ENCODE measurements at places on chromosomes 5 and 9.

GRCh38 chr9:135644631-135645218 lies 5.4 kb upstream of the GLT6D1 start:
- no peak for DNase-seq

DNA sequence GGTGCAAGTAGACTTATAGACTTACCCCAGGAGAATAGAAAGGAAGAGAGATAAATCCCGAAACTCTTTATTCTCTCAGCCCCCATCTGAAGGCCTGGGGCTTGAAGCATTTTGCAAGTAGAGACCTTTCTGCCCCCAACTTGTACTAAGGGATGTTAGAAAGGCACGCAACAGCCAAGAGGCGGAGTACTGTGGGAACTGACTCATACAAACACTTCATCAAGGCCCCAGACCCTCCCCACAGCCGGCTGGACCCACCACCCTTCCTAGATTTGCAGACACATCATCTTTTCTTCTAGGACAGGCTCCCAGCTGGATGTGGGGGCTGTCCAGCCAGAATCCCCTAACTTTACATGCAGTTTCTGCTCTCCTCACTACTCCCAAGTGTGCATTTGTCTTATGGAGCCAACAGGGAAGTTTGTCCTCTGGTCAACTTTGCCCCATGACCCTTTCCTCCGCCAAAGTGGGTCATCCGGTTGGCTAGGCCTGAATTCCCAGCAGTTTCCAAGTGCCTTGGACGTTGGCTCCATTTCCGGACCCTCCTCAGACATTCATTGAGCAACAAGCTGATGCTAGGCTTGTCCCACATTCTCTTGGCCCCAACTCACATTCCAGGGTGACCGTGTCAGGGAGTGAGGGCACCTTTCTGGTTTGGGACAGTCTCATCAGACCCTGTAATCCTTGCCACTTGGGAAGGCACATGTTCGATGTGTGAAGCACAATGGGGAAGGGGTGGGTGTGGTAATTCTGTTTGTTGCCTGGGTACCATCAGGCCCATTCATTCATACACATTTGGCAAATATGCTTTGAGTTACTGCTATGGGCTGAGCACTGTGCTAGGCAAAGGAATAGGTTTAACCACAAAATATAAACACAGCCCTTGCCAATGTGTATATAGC lies 64.6 kb downstream of the ABLIM3 start:
- DNase-seq = no peak

DNA sequence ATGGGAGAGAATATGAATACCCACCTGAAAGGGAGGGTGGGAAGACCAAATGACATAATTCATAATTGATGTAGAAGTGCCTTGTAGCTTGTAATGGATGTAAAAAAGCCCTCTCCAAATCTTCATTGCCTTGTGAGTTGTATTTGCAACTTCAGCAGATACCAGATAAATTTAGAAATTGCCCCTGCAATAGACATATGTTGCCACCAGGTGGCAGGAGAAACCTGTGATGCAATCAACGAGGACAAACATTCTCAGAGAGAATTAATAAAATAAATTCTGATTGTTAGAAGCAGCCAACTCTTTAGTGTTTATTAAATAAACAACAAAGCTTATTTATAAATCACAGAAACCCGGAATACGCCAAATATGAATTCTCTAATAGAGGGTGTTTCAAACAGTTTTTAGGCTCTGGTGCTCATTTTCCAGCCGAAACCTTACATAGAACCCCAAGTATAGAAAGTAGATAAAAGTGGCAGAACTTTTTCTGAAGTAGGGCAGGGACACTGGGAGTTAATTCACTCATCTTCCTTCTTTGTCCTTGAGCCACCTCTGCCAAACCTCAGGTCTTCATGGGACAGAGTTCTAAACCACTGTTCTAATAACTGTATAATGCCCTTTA lies 147.8 kb downstream of the TMEM38B start:
- peak; percentile 10 for DNase-seq

DNA sequence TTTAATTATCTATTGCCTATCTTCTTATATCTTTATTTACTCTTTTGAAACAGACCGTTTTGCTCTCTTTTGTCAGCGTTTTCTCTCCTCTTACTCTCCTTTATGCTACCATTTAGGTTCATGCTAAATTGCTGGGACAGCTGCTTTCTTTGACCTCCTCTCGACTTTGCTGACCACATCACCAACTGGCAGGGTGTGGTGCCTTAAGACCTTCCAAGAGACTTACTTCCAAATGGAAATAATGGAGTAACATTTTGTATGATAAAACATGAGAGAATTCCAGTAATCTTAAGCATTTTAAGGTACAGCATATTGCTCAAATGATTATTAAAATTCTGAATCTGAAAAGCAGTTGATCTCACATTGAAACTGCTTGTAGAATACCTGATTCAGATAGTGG lies 71.5 kb upstream of the MEF2C start:
- DNase-seq = no peak

DNA sequence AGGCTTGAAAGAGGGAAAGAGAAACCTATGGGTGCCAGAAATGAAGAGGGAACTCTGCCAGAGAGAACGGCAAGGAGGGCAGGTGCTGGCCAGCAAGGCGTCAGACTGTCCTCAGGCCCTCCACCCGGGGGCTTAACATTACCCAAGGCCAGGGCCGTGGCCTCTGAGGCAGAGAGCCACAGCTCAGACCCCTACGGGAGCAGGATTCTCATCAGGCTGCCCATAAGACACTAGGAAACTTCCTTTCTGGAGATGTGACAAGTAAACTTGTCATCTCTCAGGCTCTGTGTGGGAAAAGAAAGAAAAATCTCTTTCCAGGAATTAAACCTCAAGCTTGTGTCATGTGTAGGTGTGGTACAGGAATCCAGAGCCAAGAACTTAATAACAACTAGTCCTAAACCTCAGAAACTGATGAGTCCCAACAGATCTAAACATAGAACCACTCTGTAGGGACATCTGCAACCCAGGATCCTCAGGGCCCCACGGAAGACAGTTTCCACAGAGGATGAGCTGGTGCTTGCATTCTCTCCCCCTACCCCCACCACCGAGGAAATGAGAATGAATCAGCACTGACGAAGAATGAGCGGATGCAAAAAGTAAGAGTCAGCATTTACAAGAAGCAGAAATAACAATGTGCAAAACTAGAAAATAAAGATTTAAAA lies 74.3 kb downstream of the DCP2 start:
- DNase-seq = no peak

DNA sequence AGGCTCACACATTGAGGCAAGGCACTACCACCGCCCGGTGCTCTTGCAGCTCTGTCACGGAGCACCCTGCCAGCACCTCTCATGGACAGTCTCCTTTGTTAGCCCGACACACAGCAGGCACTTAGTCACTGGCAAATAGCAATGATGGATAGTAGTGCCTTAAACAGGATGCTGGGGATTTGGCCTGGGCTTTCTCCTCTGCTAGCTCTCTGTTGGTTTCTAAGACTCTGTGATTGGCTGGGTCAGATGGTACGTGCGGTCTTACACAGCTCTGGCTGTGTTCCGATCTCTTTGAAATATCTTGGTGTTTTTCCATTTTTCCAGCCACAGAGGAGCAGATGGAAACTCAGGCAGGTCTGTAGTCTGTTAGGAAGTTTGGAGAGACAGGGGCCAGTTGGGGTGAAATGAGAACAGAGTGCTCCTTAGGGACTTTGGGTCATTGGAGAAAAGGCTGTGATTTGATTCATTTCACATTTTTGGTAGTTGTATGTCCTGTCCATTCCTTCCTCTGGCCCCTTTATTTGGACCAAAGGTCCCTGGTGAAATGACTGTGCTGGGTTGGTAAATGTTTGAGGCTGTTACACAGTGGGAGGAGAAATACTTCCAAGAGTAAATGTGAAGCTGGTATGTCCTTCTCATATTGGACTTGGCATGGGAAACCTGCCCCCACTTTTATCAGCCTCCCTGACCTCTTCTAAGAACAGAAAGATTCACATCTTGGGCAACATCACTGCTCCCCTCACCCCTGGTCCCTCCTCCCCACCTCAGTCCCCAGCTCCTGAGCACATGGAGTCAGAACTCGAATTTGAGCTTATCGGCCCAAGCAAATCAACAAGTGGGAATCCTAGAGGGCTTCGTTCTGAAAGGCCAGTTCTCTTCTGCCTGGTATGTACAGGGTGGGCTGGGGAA lies 3.4 kb downstream of the SMIM3 start:
- no peak for DNase-seq

DNA sequence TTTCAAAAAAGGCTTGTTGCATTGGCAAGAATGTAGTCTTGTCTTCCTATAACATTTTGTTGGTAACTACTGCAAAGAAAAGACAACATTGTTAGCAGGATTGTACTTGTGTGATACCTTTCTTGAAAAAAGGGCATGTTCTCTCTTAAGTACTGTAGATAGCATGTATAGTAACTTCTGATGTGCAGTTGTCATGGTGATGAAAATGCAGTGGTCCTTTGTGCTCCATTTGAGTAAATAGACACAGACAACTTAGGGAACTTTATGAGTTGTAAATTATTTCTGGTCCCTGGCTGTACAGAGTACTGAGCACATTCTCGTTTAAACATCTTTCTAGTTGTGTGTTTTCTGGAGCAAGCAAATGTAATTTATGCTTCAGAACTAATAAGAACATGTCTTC lies 103.3 kb downstream of the CD180 start:
- DNase-seq = no peak

GRCh38 chr5:134555890-134556311 lies 30.4 kb downstream of the JADE2 start:
- no peak for DNase-seq

- DNase-seq = no peak
Observed at GRCh38 chr5:159178978-159179377, 30.4 kb downstream of the RNF145 start.

DNA sequence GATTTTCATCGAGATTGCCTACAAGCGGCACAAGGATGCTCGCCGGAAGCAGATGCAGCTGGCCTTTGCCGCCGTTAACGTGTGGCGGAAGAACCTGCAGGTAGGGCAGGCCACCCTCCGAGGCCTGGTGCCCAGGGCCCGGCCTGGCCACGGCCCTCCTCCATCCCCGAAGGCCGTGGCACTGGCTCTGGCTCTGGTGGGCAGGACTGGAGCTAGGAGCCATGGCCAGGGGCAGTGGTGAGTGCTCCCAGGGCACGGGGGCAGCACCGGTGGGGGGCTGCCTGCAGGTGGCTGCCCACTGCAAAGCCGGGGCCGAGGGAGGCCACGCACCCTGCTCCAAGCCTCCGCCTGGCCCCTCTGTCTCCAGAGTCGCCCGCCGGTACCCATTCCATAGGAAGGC lies 6.0 kb downstream of the LRRC26 start:
- no peak for DNase-seq

DNA sequence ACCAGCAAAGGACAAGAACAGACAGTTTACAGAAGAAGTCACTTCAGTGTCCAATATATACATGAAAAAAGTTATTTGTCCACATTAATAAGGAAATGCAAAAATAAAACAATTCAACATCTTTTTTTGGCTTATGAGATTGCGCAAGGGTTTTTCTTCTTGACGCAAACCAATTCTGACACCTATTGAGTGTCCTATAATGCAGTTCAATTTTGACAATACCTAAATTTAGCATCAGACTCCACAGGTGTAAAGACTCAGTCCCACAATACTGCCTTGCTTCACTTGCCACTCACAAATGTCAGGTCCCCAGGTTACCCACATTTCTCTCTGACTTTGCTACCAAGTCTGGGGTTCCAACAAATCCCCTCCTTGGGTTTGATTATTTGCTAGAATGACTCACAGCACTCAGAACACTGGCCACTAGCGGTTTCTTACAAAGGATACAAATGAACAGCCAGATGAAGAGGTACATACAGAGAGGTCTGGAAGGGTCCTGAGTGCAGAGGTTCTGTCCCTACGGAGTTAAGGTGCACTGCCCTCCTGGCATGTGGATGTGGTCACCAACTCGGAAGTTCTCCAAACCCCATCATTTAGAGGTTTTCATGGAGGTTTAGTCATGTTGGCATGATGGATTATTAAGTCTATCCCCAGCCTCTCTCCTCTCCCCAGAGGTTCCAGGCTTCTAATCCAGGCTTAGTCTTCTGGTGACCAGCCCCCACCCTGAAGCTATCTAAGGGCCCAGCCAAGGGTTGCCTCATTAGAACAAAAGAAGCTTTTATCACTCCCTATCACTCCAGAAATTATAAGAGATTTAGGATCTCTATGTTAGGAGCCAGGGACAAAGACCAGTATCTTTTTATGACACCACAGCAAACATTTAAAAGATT lies 27.0 kb upstream of the SLC22A5 start:
- DNase-seq = no peak

DNA sequence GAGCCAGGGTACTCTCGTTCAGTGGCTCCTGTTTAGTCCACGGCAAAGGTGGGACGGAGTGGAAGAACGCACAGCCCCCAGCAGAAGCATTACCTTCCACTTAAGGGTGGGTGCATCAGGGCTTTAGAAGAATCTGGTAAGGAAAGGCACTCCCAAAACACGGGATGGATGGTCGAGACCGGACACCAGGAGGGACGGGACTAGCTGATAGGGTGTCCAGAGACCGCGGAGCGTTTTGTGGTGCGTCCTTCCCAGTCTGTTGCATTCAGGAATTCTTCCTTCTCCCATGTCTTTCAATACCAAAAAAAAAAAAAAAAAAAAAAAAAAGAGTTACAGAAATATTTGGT lies 545 bp upstream of the CTSV start:
- DNase-seq = no peak

DNA sequence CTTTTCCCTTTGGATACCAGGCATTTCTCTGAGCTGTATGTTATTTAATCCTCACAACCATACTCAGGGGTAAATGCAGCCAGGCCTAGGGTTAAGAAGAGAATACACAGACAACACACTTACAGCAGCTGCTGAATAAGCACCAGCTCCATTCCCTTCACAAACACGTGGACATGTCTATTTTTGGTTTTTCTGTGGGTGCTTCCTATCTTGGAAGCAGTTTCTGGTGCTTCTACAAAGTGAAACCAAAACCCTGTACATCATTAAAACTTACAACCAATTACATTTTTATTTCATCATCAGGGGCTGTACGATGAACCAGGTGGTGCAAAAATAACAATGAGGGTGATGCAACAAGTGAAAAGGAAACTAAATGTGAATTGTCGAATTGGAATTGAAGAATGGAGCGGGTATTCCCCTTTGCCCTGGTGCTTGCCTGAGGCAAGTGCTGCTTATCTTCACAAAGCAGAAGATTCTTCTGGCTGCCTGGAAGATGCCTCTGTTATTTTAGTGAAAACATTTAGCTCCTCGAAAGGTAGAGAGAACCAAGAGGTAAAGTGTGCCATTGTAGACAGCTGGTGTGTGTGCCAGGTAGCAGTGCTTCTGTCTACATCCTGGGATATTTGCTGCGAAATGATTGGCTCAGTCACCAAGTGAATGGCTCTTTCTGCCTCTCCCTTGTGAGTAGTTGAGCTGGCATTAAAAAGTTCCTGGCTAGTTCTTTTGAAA lies 18.6 kb upstream of the IFNB1 start:
- peak; percentile 0 for DNase-seq

GRCh38 chr5:124310453-124310852 lies 436.0 kb downstream of the ZNF608 start:
- DNase-seq = no peak

GRCh38 chr9:37952731-37953130 lies 48.8 kb upstream of the SLC25A51 start:
- DNase-seq = no peak

Data from NCI-H2029 treated with DMSO at 0.1 percent for 48 hours (cell line).